Endodermal cell (in vitro differentiated cells): ENCODE measurements at places on chromosomes 3 and 15. TPM values are rescaled to one million over a fixed set of nuclear protein-coding genes. Genes with fewer than 3 reads are reported as not detected.
A peak's percentile ranks its signal among the peaks of the same experiment; 100 is the strongest.

DNA sequence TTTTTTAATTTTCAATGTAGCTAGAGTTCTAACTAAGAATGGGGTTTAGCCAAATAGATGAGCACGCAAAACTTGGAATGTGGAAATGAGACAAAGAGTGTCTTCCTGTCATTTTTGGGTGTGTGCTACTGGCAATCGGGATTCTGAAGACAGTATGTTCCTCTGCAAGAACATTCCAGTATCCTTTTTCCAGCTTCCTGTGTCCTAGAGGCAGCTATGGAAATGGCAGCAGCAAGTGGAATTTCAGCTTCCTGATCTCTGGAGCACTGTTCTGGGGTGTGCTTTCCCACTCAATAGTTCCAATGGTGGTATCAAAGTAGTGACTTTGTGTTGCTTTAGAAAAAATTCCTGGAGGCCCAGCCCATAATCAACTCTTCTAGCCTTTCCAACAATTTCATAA is 642.9 kb upstream of the KCNMB2 start:
- DNase-seq, result no peak

The MESP2 gene
- total RNA-seq, result 0.20 and 0.22 TPM in 2 replicates

DNA sequence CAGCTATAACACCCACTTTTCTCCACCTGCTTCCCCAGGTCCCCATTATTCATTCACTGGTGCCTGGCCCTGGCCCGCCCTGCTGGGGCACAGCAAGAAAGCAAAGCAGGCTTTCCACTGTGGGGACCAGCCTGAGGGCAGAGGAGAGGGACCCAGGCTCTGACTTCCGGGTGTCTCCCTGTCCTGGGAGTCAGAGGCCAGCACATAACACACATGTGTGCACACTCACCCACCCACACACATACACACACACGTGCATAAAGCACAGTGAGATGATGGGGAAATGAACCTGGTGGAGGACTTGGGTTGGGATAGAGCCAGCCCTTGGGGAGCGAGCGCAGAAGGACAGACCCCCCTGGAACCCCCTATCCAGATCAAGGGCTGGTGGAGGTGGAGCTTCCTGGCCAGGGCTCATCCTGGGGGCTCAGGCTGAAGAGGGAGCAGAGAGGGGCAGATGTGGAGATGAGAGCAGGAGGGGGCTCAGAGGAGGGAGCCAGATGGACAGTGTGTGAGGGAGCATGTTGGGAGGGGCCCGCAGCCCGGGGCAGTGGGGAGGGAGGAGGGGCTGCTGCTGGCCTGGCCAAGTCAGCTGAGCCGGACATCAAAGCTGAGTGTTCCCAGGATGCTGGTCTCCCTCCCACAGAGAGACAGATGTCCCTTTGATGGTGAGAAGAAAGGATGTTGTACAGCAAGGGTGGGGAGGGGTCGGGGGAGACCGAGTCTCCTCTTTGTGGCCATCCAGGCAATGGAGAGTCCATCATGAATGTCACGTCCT is 78.2 kb downstream of the LINGO1 start:
- no peak for DNase-seq

GRCh38 chr3:156150434-156151066 is 30.2 kb downstream of the KCNAB1 start:
- peak; percentile 76 for DNase-seq

- peak; percentile 90 for DNase-seq
Observed at GRCh38 chr15:52783929-52784798, 6.0 kb downstream of the ONECUT1 start.

- peak; percentile 46 for DNase-seq
Observed at GRCh38 chr15:46636206-46636605, 1001.4 kb downstream of the SQOR start.

The SKOR1 gene
- total RNA-seq, result 0.14 and 0.37 TPM in 2 replicates

DNA sequence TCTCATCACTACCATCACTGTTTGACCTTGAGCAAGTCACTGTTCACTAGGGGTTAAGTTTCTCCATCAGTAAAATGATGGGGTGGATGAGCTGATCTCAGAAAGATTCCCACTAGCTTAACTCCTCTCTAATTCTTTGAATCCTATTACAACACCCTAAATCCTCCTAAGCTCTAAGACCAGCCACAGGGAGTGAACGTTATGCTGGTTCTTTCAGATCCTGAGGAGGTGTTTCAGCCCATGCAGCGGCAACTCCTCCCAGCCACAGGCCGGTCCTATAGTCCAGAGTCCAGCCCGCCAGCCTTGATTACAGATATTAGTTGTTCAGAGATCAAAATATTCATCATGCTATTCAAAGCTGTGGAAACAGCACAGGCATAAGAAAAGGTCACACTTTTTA is 15.1 kb downstream of the MB21D2 start:
- DNase-seq, result no peak
